ENCODE measurements at places on chromosomes 2 and 18.

DNA sequence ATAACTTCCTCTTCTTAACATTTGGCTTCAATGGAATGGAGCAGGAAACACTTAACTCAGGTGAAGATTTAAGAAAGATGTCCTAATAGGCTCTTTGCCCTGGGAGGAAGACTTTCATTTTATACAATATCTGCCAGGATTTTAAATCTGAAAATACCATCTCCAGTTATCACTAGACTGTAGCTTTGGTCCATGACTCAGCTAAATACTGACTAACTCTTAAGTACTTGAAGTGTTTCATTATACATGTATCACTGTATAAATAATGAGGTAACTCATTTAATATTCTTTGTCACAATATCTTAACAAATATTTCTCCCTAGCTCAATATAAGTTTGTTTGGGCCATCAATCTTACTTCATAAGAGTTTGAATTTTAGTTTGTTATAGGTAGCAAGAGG, 34.7 kb downstream of the RBKS start:
- DNase-seq: no peak

DNA sequence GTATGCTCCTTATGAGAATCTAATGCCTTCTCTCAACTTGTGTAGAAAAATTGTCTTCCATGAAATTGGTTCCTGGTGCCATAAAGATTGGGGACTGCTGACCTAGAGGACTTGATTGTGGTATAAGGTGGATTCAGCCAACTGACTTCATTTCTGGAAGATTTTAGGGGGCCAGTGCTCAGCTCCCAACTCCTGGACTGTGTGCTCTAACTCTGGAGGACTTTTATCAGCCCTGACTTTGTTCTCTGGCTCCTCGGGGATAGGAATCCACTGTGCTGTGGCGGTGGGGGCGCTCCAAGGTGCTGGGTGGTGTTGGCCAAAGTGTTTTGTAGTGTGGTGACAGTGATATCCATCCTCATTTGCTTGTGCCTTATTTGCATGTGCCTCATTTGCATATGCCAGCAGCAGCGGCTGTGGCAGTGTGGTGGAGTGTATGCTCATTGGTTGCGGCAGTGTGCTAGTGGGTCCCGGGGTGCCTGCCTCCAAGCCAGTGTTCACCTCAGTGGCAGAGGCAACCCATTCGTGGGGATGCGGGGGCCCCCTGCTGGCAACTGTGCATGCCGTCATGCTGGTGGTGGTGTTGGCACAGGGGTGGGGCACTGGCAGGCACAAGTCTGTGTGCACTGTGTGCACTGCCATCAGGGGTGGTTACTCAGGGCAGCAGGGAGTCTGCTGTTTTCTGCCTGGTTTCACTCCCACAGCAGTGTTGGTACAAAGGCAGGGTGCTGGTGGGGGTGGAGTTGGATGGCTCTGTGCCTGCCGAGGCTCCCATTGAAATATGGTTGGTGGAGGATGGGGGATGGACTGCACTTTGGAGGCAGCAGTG, 19.6 kb downstream of the EHBP1 start:
- DNase-seq: no peak

- DNase-seq: no peak
Measured at GRCh38 chr18:10127729-10128128, 213.9 kb downstream of the VAPA start.

DNA sequence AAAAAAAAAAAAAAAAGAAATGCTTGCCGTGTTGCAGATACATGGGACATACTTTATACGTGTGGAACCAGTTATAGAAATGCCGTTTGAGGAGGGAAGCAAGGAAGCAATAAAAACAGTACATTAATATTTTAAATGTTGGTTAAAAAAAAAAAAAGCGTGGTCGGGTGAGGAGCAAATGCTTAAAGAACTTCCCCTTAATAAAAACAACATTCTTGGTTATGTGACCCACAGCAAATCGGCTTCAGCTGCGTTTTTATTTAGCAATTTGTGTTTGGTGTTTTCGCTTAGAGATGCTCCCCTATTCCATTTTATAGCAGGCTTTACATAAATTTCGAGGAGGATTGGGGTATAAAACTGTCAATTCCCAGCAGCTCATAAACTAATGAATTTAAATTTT, 223.6 kb downstream of the LRRTM1 start:
- DNase-seq: no peak

DNA sequence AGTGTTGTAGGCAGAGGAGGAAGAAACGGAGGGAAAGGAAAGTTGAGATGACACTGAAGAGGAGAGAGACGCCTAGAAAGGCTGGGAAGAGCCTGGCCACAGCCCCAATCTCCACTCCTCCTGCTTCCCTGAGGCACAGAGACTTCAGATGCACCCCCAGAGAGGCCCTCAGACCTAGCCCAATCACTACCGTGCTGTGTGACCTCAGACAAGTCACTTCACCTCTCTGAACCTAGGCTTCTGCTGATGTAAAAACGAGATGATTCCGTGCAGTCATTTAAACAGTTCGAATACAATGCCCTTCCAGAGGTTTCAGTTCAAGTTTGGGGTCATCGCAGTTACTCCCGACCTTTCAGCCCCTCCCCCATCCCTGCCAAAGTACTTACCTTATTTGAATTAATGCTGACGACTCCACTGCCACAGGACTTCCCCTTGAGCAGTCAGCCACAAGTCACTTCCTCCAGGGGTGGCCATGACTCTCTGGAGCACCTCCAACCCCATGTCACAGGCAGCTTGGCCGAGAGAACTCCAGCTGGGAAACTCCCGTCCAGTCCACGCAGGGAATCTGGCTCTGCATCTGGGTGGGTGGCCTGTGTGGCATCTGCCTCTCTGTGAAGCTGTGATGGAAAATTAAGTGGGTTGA, 105.2 kb upstream of the ID2 start:
- DNase-seq: no peak

- no peak for DNase-seq
Measured at GRCh38 chr2:71829008-71829407, 318.7 kb downstream of the CYP26B1 start.

GRCh38 chr2:196266351-196266750, 95.0 kb upstream of the STK17B start:
- DNase-seq: no peak

DNA sequence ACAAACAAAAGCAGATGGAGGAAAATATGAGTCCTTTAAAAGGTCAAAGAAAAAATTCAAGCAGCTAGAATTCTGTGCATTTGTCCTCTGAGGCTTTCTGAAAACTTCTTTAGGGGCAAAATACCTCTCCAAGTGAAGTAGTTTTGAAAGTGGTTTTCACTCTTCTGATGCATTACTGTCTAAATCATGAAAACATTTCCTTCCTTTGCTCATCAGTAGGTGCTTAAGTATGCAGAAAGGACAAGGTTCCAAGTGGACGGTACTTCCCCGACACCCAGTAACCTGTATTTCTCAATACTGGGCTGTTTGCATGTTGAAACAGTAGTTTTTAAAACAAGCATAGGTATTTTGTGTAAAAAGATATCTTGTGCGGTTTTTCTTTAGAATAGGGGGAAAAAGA, 189.1 kb upstream of the ERBB4 start:
- DNase-seq: no peak

GRCh38 chr2:98078701-98079100, 8.3 kb upstream of the VWA3B start:
- no peak for DNase-seq

- DNase-seq: no peak
Measured at GRCh38 chr2:40028792-40029488, 249.9 kb upstream of the THUMPD2 start.

- DNase-seq: peak; percentile 30
Measured at GRCh38 chr2:68465081-68465916, 1.8 kb downstream of the FBXO48 start.

GRCh38 chr2:175169191-175169590, 1.2 kb upstream of the ATF2 start:
- peak; percentile 20 for DNase-seq

DNA sequence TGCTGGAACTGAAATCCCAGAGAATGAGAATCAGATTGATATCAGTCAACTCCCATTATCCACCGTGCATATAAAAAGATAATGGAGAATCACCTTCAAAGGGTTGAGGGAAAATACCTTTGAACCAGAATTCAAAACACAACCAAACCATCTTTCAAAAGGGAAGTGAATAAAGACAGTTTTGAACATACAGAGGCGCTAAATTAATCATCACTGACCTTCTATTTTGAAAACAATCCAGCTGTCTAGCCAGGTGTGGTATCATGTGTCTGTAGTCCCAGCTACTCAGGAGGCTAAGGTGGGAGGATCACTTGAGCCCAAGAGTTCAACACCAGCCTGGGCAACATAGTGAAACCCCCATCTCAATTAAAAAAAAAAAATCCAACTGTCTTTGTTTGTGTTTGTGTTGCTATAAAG, 63.6 kb downstream of the TRABD2A start:
- no peak for DNase-seq

- DNase-seq: no peak
Measured at GRCh38 chr2:3432693-3433338, 53.3 kb downstream of the TRAPPC12 start.

GRCh38 chr2:234881413-234882241, 70.2 kb upstream of the SH3BP4 start:
- no peak for DNase-seq

DNA sequence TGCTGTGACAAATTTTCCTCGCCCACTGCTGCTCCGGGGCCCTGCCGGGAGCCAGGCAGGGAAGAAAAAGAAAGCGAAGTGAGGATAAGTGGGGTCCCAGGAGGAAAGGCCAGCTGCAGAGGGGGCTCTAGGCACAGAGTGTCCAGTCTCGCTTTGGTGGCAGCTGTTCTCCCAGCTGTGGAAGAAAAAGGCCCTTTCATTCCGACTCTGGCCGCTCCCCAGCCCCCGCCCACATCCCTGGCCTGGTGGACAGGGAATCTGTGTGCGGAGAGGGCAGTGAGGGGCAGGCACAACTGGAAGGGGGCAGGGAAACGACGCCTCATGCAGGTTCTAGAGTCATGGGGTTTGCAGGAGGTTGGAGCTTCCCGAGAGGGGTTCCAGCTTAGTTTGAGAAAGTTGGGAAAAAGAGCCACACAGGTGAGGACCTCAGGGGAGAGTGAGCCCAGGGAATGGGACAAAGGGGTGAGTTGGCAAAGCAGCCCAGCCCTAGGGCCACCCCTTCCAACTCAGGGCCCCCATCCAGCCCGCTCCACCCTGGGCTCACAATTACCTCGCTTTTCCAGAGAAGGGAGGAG, 1.8 kb downstream of the RTKN start:
- DNase-seq: no peak

DNA sequence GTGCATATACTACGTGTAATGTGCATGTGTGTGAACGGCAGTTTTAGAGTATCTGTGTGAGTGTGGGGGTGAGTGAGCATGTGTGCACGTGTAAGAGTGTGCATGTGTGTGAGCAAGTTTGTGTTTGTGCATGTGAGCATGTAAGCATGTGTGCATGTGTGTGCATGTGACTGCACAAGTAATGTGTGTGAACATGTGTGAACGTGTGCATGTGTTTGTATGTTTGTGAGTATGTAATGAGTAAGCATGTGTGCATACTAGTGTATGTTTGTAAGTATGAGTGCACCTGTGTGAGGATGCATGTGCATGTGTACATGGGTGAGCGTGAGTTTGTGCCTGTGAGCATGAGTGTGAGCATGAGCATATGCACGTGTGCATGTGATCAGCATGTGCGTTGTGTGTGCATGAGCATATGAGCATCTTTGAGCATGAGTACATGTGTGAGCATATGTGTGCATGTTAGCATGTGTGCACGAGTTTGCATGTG, 90.7 kb downstream of the ZNF516 start:
- DNase-seq: no peak

DNA sequence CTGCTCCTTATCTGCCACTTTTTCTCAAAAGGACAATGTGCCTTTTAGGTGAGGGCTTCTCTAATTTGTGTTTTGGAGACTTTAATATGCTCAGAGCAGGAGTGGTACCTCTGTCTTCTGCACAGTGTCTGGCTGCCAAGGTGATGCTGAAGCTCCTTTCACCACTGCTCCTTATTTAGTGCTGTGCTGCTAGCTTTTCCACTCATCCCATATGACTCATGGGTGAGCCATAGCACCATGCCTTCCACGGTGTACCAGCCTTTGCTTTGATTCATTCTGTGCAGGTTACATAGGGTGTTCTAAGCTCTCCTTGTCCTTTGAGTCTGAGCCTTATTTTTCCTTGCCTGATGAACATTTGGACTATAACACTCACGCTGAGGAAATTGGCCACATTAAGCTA, 202.4 kb downstream of the ARL6IP6 start:
- DNase-seq: no peak

GRCh38 chr2:216164576-216164975, 55.4 kb downstream of the XRCC5 start:
- no peak for DNase-seq

GRCh38 chr2:63578767-63579166, 9.5 kb downstream of the WDPCP start:
- DNase-seq: no peak

DNA sequence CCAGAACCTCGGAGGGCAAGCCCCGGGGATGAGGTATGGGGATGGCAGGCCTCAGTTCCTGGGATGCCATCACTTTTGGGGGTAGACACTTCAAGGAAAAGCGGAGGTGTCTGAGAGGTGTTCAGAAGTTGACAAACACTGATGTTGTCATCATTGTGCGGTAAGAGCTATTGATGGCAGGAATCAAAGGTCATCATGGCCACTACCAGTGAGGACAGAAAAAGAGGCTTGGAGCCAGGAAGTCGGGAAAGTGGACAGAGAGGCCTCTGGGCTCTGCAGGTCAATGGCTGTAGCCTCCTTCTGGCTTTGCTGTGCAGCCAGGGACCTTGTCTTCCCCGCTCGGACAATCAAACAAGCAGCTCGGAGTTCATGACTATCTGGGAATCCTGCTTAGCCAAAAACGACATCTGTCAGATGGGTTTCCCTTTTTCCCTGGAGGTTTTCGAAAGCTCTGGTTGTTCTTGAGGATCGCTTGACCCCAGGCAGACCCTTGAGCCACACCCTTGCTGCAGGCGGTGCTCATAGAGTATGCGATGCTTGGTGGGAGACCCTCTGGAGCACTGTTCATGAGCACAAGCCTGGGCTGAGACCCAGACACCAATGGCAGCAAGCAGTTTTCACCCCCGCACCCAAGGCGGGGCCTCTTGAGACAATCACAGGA, 19.4 kb downstream of the ACKR3 start:
- no peak for DNase-seq

DNA sequence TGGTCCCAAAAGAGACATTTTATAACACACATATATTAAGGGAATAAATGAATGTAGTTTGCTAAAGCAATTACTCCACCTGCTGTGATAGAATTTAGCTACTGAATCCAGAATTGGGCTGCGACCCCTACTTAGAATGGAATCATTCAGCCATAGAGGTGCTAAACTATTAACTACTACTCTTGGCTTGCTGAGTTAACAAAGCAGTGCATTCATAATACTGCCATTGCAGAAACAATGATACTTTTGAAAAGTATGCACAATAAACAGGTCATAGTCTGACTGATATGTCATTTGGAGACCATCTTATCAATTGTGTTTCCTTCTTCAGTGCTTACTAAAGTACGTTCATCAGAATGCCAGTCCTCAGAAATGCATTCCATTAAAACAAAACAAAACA, 273.6 kb downstream of the PIEZO2 start:
- DNase-seq: no peak

DNA sequence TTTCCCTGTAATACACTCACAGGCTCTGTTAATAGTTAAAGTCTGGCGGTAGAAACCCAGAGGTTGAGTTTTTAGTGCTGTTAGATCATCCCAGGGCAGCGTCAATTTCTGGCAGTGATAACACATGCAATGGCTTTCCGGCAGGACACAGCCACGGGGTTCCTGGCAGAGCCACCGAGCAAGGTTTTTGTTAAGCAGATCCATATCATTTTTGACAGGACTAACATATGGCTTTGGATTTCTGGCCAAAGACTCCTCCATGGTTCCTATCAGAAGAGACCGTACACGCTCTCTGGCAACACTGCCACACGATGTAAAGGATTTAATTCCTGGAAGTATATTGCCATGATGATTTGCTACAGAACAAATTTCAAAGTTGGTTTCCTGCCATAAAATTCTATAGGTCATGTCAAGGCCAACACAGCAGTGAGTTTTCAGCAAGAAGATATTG, 854.3 kb downstream of the LRRTM4 start:
- no peak for DNase-seq
